Natural killer cell (primary cell): ENCODE measurements at places on chromosomes 2 and 18.
A peak's percentile ranks its signal among the peaks of the same experiment; 100 is the strongest.

- no peaks in the 10 kb centered on the region for H3K36me3 ChIP-seq
- H3K4me1 ChIP-seq, result no peaks in the 10 kb centered on the region
- H3K27me3 ChIP-seq, result no peaks in the 10 kb centered on the region
- DNase-seq, result no peak
- H3K4me3 ChIP-seq, result no peak overlapping the region
Measured at GRCh38 chr18:76255070-76255683, 239.9 kb downstream of the ZNF516 start.

DNA sequence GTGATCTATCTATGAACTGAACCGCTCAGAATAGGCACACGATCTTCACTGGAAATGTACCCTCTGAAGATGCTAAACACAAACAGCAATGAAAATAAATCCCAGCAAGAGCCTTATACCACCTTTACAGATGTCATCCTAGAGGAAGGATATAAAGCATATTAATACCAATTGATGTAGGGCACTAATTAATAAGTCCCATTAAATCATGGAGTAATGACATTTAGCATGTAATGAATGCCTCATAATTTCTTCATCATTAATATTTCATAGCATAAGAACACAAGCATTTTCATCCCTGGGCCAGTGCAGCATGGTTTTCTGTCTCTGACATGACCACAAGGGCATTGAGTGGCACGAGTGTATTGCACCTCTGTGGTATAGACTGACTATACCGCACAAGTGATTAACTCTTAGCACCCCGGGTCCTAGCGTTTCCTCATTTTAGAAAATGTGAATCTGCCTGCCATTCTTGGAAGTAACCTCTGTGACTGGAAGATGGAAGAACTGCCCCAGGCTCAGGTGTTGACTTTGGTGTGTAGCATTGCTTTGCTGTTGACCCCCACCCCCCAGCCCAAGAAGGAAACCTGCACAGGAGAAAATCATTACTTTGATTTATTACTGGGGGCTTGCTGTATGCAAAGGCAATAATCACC is 1.4 kb upstream of the TMEM178A start:
- peaks cover 20% of the 10 kb centered on the region for H3K27me3 ChIP-seq
- no peak overlapping the region for H3K27ac ChIP-seq
- peaks cover 4% of the 10 kb centered on the region for H3K4me1 ChIP-seq
- DNase-seq, result no peak
- H3K36me3 ChIP-seq, result no peaks in the 10 kb centered on the region

DNA sequence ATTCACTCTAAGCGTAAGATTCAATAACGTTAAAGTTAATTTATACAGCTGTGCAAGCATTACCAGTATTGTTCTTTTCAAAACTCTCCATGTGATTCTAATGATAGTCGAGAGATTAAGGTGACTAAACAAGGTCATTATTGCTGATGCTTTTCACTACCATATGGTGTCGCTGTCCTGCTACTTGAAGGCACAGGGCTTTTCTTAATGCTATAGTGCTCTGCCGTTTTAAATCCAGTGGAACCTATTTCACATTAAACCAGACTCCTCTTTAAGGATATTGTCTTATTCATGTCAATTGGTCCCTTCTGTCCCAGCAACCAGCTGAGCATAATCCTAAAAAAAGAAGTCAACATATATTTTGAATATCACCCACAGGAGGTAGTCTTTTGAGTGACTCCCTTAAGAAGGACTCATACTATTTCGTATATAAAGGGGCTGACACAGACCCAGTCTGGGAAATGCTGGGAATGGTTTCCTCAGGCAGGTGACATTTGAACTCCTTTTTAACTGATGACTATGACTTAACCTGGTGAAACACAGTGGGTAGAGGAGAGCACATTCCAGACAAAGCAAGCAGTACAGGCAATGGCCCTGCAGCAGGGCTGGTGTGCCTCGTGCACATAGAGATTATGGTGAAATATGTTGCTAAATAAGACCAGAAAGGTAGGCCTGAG is 53.9 kb upstream of the CYTIP start:
- DNase-seq, result no peak
- no peaks in the 10 kb centered on the region for H3K36me3 ChIP-seq
- no peak overlapping the region for H3K4me3 ChIP-seq
- H3K27ac ChIP-seq, result no peak overlapping the region
- no peaks in the 10 kb centered on the region for H3K27me3 ChIP-seq

- no peaks in the 10 kb centered on the region for H3K36me3 ChIP-seq
- H3K4me1 ChIP-seq, result peaks cover 12% of the 10 kb centered on the region
- peak; percentile 82 for DNase-seq
- no peaks in the 10 kb centered on the region for H3K27me3 ChIP-seq
- peak overlapping the region; percentile 70 for H3K27ac ChIP-seq
Measured at GRCh38 chr18:74081966-74082741, 65.5 kb downstream of the FBXO15 start.

DNA sequence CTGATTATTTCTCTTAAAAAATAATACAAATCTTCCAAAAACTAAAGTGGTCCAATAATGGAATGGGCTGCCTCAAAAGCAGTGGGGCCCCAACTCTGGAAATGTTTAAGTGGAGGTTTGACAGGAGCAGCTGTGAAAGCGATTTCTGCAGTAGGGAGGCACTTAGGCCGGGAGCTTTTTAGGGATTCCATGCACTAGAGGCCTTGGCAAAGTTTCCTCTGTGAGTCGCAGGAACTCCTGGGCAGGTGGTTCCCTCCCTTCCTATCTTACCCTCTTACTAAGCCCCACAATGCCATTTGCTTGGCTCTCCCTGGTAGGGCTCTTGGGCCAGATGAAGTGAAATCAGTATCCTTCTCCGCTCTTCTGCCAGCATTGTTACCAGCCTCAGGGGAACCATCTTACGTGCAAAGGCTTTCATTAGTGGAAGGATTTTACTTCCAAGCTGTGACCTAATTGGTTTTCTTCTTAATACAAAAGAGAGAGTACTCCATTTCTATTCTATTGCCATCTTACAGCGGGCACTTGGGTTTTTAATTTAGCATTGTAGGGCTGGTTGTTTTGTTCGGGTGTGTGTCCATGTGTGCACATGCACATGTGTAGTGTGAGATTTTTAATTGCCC is 34.3 kb upstream of the C18orf32 start:
- DNase-seq, result no peak
- no peak overlapping the region for H3K4me3 ChIP-seq
- no peaks in the 10 kb centered on the region for H3K36me3 ChIP-seq
- no peak overlapping the region for H3K27ac ChIP-seq
- no peaks in the 10 kb centered on the region for H3K27me3 ChIP-seq

GRCh38 chr2:32424739-32425138 is 67.9 kb downstream of the BIRC6 start:
- H3K27ac ChIP-seq, result no peak overlapping the region
- H3K36me3 ChIP-seq, result peaks cover 5% of the 10 kb centered on the region
- no peak for DNase-seq

- H3K4me3 ChIP-seq, result no peak overlapping the region
- DNase-seq, result no peak
- H3K27me3 ChIP-seq, result no peaks in the 10 kb centered on the region
- H3K4me1 ChIP-seq, result no peaks in the 10 kb centered on the region
Measured at GRCh38 chr2:190974629-190975361, 39.2 kb downstream of the STAT1 start.

DNA sequence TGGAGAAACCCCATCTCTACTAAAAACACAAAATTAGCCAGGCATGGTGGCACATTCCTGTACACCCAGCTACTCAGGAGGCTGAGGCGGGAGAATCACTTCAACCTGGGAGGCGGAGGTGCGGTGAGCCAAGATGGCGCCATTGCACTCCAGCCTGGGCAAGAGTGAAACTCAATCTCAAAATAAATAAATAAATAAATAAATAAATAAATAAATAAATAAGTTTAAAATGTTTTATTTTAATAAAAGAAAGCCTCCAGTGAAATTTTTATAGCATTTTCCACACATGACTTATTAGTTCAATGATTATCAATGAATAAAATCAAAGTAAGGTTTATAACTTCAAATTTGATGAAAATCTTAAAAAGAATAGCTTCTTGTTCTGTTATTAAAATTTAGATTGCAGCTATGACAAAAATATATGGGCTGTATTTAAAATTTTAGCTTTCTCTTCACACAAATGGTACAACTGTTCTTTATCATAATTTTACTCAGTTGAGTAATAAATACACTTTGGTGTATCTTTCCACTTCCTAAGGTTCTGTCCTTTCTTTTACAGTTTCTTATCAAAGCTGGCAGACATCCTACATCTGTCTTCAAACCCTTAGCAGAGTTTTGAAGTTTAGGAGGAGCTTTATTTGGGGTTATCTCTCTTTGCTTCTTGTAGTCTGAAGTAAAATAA is 78.4 kb upstream of the ZSWIM2 start:
- DNase-seq, result no peak
- H3K4me3 ChIP-seq, result no peak overlapping the region
- no peaks in the 10 kb centered on the region for H3K36me3 ChIP-seq
- no peaks in the 10 kb centered on the region for H3K4me1 ChIP-seq

DNA sequence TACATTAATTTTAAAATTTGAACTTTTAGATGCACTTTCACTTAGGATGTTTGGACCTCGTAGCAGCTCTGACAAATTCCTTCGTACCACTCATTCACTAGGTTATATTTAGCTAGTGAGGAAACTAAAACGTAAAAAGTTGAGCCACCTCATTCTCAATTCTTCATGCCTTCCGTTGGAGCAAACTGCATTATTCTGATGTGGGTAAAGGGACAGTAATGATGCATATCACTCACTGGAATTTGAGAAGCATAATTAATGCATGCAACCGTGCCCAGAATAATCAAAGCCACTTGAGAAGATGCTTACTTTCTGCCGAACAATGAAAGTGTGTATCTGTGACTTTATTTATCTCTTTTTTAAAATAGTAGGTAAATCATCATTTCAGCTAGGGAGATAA is 2.2 kb downstream of the CNOT9 start:
- peaks cover 20% of the 10 kb centered on the region for H3K36me3 ChIP-seq
- no peak overlapping the region for H3K4me3 ChIP-seq
- DNase-seq, result no peak
- H3K27ac ChIP-seq, result peak overlapping the region; percentile 98
- H3K27me3 ChIP-seq, result no peaks in the 10 kb centered on the region

- no peak overlapping the region for H3K4me3 ChIP-seq
- no peaks in the 10 kb centered on the region for H3K4me1 ChIP-seq
- no peaks in the 10 kb centered on the region for H3K36me3 ChIP-seq
- H3K27ac ChIP-seq, result no peak overlapping the region
- no peaks in the 10 kb centered on the region for H3K27me3 ChIP-seq
Measured at GRCh38 chr18:49537232-49537896, 24.5 kb upstream of the LIPG start.

DNA sequence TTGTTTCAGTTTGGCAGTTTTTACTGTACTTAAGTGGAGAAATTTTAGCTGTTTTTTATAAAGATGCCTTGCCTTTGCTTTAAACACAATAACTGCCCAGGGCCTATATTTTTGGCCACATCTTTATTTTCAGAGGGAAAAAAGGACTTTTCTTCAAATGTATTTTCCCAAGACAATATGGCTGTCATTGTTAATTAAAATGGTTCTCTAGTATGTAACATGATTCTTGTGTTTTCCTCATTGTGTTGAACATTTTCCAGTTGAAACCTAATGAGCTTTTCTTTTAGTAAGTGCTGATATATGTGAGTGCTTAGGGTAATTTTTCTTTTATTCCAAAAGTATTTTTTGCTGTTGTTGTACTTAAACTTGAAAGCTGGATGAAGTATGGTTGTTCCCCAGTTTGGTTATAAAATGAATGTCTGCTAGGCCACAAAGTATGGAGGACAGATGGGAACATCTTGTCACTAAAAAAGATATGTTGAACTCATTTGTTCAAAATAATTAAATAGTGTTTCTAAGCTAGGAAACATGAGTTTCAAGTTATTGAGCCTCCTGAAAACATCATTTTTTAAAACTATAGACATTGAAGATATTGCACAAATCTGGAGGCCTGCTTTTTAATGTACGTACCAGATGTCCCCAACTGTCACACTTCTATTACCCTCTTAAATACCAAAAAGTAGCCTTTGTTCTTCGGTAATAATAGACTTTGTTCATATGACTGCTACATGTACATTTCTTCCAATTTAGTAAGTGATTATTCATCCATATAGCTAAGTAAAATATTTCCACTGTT is 147.5 kb upstream of the DAPL1 start:
- H3K36me3 ChIP-seq, result no peaks in the 10 kb centered on the region
- no peaks in the 10 kb centered on the region for H3K27me3 ChIP-seq
- no peaks in the 10 kb centered on the region for H3K4me1 ChIP-seq
- no peak overlapping the region for H3K27ac ChIP-seq
- no peak for DNase-seq

DNA sequence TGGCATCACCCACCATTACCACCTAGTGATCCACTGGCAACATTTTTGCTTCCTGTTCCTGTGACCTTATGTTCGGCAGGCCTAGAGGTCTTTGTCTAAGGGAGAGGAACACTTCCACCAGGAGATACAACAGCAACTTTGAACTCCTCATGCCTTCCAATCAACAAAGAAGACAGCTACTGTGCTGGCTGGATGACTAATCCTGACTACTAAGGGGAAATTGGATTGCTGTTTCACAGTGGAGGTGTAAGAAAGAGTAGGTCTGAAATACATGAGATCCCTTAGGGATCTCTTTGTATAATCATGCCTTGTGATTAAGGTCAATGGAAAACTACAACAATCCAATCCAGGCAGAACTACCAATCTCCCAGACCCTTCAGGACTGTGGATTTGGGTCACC is 45.2 kb downstream of the EIF2AK3 start:
- H3K4me1 ChIP-seq, result no peaks in the 10 kb centered on the region
- no peak for DNase-seq
- no peaks in the 10 kb centered on the region for H3K27me3 ChIP-seq
- H3K27ac ChIP-seq, result no peak overlapping the region

DNA sequence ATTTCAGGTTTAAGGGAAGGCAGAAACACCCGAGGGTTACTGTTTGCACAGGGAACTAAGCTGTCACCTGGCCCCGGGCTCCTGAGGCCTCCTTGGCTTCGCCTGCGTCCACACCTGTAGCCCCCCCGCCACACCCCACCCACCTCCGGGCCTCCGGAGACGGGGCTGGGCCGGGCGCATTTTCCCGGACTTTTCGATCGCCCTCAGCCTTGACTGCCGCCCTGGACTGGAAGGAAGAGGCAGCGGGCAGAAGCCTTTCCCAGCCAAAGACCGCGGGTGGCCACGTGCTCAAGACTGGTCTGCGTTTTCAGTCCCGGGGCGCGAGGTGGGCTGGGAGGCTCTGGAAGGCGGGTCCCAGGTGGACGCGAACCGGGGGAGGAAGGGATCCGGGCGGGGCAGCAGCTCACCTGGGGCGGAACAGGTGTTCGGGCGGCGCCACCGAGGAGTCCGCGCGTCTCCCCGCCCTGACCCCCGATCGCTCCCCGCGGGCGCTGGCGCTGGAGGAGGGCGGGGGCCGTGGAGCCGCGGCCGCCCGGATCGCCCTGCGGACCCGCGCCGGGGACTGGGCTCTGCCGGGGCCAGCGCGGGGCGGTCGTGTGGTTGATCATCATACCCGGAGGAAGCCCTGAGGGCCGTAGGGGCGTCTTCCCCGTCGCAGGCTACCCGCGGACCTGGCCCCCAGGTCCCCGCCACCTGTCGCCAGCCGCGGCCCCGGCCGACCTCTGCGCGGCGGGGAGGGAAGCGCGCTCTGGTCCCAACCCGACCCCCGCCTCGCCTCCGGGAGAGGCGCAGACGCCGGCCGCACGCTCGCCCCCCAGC is 3.2 kb downstream of the ID2 start:
- no peak for DNase-seq
- H3K4me3 ChIP-seq, result peak overlapping the region; percentile 80
- H3K27ac ChIP-seq, result peak overlapping the region; percentile 72
- H3K27me3 ChIP-seq, result no peaks in the 10 kb centered on the region
- peaks cover 2% of the 10 kb centered on the region for H3K36me3 ChIP-seq
- peaks cover 13% of the 10 kb centered on the region for H3K4me1 ChIP-seq
